ENCODE measurements at places on chromosomes 6 and 20.
A peak's percentile ranks its signal among the peaks of the same experiment; 100 is the strongest.

DNA sequence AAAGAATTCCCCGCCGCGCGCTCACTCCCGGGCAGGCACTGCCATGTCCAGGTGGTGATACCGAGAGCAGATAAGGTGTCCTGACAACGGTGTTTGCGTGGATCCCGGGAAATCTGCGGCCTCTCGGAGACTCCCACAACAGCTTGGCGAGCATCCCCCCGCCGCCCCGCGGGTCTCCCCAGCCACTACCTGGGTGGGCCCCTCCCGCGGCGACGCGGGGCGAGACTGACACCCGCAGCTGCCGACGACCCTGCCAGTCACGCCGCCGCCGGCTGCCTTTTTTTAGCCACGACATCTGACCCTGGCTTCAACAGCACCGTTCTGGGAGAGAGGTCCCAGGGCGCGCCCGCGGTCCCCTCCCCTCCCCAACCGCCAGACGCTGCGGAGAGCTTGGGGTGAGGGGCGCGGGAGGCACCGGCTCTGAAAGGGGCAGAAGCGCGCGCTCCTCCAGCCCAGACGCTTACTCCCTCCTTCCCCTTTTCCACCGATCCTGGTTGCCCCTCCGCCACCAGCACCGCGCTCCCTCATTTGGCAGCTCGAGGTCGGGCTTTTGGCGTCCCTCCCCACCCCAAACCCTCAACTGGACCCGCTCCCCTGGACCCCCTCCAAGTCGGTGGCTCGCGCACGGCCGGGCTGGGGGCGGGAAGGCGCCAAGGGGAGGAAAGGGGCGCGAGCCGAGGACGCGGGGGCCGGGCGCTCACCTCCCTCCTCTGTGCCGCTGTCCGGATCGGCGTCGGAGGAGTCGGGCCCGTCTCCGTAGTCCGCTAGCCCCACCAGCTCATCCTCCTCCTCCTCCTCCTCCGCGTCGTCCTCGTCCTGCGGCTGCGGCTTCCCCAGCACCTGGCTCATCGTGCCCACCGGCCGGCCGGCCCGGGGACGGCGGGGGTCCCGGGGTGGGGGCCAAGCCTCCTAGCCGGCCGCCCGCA is 665 bp downstream of the RRAGD start:
- peak; percentile 68 for DNase-seq

DNA sequence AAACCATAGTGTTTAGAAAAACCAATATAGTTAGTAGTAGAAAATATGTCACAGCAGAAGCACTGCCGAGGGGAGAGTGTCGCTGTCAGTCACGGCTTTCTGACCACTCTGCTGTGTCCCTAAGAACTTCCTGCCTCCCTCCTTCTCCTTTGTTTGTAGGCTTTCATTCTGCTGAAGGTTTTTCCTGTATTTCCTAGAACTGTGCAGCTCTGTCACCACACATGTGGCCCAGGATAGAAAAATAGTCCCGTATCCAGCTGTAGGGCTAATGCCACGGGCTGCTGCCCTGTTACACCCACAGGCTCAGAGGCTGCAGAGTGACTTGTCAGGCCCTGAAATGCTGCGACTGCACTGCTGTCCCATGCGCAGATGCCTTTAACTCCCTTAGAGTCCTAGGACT is 52.6 kb upstream of the SYNJ2 start:
- no peak for DNase-seq

DNA sequence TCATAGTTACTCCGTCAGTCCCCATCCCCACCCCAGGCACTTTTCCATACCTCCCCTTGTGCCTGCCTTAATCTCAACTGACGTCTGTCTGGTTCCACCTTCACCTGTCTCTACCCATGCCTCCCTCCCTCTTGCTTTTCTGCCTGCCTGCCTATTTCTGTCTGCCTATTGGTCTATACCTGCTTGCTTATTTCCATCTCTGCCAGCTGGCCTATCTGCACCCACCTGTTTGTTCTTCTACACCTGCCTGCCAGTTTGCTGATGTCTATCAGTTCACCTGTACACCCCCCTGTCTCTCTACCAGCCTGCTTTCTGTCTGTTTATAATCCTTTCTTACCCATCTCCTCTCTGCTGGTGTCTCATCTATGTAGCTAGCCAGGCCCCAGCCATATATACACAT is 87.5 kb downstream of the RALGAPA2 start:
- no peak for DNase-seq

DNA sequence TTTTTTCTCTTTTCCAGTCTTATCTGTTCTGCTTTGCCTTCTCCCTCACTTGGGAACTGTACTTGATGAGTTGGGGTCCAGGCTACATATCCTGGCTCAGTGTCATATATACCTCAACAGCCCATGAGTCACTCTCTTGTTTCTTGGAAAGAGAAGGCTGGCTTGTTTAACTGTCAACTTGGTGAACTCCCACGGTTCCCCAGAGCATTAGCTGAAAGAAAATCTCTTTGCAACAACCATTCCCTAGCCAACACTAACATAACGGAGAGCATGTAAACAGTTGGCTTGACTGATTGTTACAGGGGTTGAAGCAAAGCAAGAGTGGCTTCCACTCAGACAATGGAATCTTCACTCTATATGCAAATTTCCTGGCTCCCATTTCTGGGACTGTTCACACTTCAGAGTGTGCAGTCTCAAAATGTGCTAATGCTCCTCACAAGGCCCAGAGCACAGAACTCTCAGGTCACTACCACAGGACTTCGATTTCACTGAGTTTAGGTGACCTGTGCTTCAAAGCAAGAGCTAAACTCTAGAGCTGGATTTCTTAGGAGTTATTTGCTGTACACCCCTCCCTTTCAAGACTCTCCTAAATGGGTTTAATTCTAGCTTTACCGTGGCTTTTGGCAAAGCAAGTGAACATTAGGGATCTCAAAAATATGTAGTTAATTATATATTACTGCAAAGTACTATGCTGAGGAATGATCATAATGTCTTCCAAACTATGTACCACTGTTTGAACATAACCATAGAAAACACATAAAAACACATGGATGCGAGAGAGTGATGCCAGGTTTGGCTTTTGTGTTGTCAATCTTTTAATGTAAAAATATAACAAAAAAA is 609.8 kb downstream of the RFPL4B start:
- no peak for DNase-seq

- DNase-seq = no peak
These were observed 20.1 kb downstream of the SRC start for GRCh38 chr20:37365760-37366638.

- no peak for DNase-seq
These were observed 104.9 kb upstream of the CEP162 start for GRCh38 chr6:84332139-84333034.

DNA sequence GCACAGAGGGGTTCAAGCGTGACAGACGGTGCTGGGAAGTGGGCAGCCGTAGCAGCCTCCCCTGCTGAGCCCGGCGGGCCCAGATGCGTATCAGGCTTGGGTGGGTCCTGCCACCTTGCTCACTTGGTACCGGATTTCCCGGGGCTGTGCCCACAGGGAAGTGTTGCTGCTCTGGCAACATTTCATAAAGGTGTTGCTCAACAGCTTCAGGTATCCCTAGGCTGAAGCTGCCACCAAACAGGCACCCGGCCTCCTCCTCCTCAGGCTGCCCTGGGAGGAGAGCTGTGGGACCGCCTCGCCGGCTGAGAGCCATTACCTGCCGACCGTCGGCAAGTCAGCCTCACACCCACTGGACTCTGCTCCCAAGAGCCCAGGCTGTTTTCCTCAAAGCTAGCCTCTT is 11.5 kb downstream of the PSMG4 start:
- no peak for DNase-seq

- DNase-seq = peak; percentile 48
These were observed 643 bp downstream of the SLA2 start for GRCh38 chr20:36645353-36645752.

Data from activated T-cell treated with anti-CD3 and anti-CD28 coated beads, Interleukin-2, amount 50 U/mL, for 24 hours (primary cell).